ENCODE measurements at places on chromosomes 7 and 10.
A peak's percentile ranks its signal among the peaks of the same experiment; 100 is the strongest.

DNA sequence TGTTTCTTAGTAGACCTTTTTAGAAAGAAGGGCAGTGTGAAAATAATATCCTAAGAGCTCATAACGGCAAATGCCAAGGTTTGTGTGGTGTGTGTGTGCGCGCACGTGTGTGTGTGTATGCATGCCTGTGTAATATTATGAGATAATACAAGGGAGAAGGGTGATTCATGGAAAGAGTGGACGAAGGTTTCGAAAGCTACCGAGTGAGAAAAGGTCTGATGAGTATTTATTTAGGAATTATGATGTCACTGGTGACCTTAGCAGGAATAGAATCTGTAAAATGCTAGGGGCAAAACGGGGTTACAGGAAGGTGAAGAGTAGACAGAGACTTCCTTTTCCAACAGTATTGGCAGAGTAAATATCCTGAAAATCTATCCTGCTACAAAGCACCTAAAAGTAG lies 107.3 kb downstream of the AHR start:
- no peak for DNase-seq

DNA sequence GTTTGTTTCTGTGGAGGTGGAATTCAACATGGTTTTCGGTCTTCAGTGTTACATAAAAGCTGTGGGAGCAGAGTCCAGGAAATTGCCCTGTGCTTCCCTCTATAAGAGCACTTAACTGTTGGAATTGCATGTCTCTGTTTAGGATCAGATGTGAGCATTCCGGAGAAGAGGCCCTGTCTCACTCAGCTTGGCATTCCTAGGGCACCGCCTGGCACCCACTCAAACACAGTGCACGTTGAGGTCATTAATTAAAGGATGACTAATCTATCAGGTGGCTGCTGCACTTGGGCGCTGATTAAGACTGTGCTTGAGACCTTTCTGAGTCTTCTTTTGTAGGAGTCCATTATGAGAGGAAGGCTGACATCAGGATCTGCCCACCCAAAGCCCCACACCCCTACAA lies 82.8 kb upstream of the VIPR2 start:
- DNase-seq = no peak

GRCh38 chr7:138248609-138249008 lies 172.3 kb downstream of the AKR1D1 start:
- DNase-seq = no peak

GRCh38 chr10:117374506-117375359 lies 507 bp downstream of the PDZD8 start:
- DNase-seq = peak; percentile 40

- DNase-seq = no peak
These were observed 1.6 kb downstream of the FAM53B start for GRCh38 chr10:124742413-124743190.

- peak; percentile 30 for DNase-seq
These were observed 25.4 kb upstream of the PRXL2A start for GRCh38 chr10:80382989-80383388.

DNA sequence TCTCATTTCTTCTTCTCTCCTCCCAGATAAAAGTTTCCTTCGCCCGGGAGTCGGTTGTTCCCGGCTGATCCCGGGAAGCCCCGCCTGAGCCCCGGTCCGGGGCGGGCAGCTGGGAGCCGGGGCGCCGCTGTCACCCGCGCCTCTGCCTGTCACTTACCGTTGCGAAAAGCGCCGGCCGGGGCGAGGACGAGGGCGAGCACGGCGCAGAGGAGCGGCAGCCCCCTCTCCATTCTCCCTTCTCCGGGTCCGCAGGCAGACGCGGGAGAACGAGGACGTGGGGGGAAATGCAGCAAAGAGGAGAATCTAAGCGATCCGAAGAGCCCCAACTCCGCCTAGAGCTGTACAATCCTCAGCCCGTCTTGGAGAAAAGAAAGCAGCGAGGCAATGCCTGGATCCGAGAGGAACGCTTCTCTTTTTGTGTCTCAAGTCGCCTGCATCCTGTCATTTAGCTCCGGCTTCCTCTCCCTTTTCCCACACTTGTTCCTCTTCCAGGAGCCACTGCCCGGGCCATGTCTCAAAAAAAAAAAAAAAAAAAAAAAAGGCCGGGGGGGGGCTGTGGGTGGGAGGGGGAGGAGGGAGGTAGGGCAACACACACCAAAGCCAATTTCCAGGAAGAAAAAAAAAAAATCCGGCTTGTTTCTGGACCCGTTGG lies at the start of gene NRP1:
Gene NRP1 (minus strand): TSS at position 515 of the 652 bp plus-strand sequence. CDS start 285 bp downstream, at position 230.
- DNase-seq = peak; percentile 13

- DNase-seq = no peak
These were observed 289.6 kb downstream of the PPP1R3A start for GRCh38 chr7:113628948-113629847.

GRCh38 chr10:65341323-65341925 lies 1584.4 kb upstream of the LRRTM3 start:
- DNase-seq = no peak

GRCh38 chr7:129150199-129150996 lies 5.9 kb downstream of the TSPAN33 start:
- DNase-seq = no peak

- no peak for DNase-seq
These were observed 281.7 kb downstream of the NEBL start for GRCh38 chr10:20615395-20615794.

- no peak for DNase-seq
These were observed 14.0 kb upstream of the ADD3 start for GRCh38 chr10:109993551-109994330.

- DNase-seq = no peak
These were observed 3.4 kb downstream of the GFRA1 start for GRCh38 chr10:116269619-116270018.

DNA sequence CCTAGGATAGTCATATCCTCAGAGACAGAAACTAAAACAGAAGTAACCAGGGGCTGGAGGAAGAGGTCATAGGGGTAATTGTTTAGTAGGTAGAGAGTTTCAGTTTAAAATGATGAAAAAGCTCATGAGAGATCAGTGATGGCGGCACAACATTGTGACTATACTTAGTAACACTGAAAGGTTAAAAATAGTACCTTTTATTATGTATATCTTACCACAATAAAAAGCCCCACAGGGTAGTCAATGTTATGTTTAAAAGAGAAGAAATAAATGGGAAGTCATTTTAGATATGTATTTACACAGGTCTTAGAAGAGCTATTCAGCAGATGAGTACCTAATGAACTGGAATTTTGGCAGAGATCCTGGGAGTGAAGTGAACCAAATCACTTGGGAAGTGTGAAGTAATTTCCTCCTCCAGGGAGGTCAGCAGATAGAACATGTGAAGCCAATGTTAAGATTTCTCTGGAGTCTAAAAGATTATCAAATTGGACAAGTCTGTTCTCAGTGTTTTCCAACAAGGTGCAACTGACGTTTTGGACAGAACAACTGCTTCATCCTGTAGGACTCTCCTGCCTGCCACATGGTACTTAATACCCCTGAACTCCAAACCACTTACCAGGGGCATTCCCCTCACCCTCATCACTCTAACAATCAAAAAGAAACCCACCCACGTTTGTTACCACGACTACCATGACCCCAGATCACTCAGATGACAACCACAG lies 6.4 kb downstream of the CDCA7L start:
- DNase-seq = no peak

GRCh38 chr7:2213551-2214215 lies 19.1 kb downstream of the MAD1L1 start:
- DNase-seq = no peak

DNA sequence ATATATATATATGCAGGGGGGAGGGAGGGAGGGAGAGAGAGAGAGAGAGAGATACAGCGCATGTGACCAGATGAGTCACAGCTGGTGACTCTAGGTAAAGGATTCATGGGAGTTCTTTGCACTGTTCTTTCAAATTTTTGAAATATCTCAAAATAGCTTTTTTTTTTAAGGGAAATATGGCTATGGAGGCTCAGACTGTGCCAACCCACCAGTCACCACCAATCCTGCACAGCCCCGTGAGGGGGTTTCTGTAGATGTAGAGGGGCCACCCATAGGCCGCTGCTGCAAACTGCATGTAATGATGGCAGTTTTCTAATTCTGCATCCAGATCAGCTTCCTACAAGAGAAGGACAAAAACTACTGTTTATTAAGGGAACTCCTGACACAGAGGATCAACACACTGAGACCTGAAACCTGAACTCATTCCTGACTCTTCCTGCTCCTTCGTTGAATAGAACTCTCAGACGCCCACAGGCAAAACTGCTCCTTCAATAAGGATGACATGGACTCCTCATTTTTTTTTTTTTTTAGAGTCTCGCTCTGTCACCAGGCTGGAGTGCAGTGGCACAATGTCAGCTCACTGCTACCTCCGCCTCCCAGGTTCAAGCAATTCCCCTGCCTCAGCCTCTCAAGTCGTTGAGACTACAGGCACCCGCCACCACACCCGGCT lies 17.3 kb downstream of the DAGLB start:
- DNase-seq = no peak

GRCh38 chr10:48626986-48627731 lies 22.3 kb upstream of the ARHGAP22 start:
- DNase-seq = no peak

DNA sequence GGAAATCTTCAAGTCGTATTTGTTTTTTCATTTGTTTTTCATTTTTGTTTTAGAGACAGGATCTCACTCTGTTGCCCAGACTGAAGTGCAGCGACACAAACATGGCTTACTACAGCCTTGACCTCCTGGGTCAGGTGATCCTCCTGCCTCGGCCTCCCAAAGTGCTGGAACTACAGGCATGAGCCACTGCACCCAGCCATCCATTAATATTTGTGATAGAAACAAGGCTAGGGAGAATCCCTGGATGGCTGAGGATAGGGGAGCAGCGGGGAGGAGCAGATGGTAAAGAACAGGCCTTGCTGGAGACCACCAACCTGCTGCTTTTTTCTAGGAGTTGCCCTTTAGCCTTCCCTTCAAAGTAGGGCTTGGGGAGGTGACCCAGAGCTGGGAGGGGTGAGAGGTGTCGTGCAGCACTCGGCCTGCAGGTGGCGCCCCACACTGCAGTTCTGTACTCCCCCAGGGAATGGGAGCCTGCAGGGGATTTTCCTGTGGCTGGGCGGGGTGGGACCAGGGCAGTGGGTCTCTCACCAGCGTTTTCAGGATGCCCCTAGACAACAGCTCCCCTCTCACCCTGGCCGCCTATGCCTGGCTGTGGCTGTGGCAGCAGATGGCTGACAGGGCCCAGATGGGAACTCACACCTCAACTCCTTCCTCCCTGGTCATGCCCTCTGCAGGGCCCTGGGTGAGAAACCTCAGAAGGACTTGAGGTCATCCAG lies 12.6 kb upstream of the CDH23 start:
- peak; percentile 62 for DNase-seq

DNA sequence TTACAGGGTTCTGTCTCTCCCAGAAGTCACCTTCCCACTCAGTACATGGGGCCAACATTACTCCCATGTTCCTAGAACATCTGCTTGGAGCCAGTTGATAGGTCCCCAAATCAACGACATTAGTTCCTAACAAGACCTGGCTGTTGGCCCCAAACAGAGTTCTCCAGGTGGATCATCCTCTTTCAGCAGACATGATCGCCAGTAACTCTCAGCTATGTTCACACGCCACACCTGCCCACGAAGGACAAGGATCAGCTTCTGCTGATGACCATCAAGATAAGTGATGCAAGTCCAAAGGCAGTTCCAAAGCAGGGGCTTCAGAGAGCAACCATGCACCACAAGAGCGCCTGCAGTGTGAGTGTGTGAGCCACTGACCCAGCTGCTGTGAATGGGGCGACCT lies 11.0 kb downstream of the ZNF777 start:
- DNase-seq = no peak

DNA sequence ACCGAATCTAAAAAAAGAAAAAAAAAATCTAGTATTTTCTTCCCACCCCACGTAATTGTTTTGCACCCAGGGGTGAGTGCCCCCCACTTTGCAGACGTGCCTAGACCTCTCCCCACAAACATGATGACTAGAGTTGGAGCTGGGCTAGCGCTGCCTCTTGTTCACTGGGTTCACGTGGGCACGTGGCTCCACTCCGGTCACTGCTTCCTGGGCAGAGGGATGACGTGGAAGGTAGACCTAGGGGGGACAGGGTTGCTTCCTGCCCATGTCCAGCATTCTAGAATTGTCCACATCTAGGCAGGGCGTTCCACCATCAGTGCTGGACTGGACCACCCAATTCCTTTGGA lies 861 bp upstream of the LIMK1 start:
- DNase-seq = no peak

DNA sequence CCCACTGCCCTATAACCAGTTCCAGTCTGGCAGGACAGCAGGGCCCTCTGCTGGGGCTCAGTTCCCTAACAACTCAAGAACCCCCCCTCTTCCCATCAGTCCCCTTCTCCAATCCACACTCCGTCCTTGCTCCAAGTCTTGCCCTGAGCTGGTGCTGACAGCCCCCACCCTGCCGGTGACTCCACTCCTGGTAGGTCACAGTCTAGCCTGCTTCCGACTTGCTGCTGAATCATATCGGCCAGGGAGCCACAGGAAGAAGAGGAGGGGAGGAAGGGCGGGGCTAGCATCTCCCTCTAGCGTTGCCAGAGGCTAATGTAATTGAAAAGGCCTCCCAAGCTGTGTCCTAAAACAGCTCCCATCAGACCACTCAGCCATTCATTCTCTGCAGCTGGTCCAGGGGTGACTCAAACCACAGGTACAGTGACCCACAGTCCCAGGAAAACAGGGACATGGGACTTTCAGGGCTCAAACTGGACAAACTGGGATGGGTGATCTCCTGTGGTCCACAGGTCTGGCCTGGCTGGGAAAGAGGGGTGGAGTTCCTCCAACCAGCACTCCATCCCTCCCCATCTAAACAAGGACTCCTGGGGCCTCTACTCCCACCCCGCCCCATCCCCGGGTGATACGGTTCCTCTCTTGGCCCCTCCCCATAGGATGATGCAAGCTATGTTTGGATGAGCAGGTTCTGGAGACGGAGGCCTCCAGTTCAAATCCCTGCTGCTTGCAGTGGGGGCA lies 158.8 kb downstream of the SH3PXD2A start:
- DNase-seq = peak; percentile 75

GRCh38 chr7:138032770-138033169 lies 30.9 kb upstream of the CREB3L2 start:
- DNase-seq = no peak

DNA sequence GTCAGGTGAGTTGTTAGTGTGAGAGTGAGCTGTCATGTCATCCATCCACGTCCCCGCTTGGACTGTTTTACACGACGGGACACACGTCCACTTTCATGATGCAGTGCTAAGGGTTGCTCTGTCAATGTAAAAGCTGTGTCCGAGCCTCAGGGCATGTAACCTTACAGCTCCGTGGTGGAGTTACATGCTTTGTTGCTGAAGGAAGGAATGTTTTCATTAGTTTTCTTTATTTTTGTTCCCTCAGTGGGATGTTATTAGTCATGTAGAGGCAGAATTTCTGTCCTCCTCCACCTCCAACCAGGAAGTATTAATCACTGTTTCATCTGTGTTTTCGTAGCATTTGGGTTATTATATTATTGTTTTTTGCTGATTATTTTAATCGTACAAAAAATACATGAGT lies 88.6 kb downstream of the NRG3 start:
- no peak for DNase-seq

DNA sequence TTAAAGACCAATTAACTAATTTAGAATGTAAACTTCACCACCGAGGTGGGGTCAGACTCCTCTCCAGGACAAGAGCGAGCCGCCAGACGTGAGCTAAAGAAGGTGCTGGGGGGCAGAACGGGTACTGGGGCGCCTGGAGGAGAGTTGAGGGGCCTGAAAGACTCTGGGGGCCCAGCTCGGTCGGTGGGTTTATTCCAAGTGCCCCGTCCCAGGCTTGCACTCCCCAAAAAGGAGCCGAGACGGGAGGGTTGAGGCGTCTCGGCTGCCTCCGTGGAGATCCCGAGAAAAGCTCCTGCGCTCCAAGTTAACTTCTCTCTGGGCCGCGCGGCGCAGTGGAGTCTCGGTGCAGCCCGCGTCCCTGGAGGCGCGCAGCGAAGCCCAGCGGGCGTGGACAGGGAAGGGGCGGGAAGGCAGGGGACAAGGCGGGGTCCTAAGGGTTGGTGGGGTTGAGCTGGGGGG lies 553.3 kb downstream of the TFEC start:
- DNase-seq = no peak

GRCh38 chr10:927131-927530 lies 4.4 kb downstream of the LARP4B start:
- no peak for DNase-seq

Data from GM12891 (cell line).